PC-9 (cell line): ENCODE measurements at places on chromosomes 16 and 17.
A peak's percentile ranks its signal among the peaks of the same experiment; 100 is the strongest.

DNA sequence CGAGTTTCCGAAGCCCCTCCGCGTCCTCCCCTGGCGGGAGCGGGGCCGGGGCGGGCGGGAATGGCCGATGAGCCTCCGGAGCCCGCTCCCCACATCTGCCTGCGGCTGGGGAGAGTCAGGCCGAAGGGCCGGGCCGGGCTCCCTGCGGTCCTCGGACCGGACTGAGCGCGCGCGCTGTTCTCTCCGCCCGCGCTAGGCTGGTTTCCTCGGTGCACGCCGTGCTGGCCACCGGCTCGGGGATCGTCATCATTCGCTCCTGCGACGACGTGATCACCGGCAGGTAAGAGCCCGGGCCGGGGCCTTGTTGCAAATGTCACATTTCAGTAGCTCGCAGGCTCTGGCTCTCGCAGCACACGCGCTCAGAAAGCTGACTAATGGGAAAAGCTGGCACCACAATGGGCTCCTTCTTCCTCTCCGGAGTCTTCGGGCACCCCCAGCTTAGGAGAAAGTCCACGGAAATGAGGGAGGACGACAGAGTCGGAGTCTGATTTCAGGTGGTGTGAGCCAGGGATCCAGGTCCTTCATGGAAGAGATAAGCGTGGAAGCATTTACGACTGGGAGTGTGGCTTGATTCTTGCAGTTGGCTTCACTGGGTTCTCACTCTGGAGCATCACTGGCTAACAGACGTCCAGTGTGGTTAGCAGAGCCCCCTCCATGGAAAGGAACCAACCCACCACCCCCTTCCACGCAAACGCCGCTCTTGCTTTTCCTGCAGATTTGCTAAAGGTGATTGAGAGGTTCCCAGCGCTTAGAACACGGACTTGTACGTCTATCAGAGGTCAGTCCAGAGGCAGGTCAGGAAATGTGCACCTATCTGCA, 715 bp downstream of the TLCD3A start:
- peak overlapping the region; percentile 96 for H3K4me3 ChIP-seq
- peak; percentile 29 for DNase-seq
- H3K27me3 ChIP-seq = no peaks in the 10 kb centered on the region
- peaks cover 12% of the 10 kb centered on the region for H3K4me1 ChIP-seq

DNA sequence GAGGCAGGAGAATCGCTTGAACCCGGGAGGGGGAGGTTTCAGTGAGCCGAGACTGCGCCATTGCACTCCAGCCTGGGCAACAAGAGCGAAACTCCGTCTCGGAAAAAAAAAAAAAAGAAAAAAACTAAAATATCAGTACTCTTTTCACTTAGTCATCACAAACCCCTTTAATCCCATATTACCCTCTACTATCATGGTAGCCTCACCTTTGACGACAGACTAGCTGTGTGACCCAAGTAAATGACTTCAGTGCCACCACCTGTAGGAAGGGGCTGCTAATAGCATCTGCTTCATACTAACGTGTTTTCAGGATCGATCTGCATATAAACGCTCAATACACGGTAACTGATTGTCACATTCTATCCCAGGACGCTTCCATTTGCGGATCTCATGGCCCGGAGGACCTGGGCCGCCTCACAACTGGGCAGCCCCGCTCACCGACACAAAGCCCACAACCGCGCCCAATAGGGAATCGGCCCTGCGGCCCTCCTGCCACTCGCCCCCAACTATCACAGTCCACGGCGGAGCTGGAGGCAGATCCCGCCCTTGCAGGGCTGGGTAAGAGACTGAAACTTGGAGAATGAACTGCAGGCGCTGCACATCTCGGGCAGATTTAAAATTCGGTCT, 1.1 kb upstream of the ZNF263 start:
- DNase-seq = no peak
- H3K4me1 ChIP-seq = peaks cover 18% of the 10 kb centered on the region
- peaks cover 30% of the 10 kb centered on the region for H3K36me3 ChIP-seq
- H3K4me3 ChIP-seq = peak overlapping the region; percentile 63
- H3K27ac ChIP-seq = peak overlapping the region; percentile 97

- H3K4me1 ChIP-seq = no peaks in the 10 kb centered on the region
- no peaks in the 10 kb centered on the region for H3K36me3 ChIP-seq
- H3K27ac ChIP-seq = no peak overlapping the region
- DNase-seq = no peak
Measured at GRCh38 chr17:12605222-12605621, 60.5 kb upstream of the MYOCD start.

DNA sequence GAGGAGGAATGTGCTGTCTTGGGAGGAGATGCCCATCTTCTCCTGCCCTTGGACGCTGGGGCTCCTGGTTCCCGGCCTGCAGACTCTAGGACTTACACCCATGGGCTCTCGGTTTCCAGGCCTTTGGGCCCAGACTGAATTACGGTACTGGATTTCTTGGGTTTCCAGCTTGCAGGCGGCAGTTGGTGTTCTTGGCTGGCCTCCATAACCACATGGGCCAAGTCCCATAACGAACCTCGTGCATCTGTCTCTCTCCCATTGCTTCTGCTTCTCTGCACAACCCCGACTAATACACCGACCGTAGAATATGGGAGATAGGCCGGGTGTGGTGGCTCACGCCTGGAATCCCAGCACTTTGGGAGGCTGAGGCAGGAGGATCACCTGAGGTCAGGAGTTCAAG, 162.6 kb downstream of the SDK2 start:
- H3K27ac ChIP-seq = no peak overlapping the region
- no peaks in the 10 kb centered on the region for H3K4me1 ChIP-seq
- H3K36me3 ChIP-seq = no peaks in the 10 kb centered on the region
- no peak overlapping the region for H3K4me3 ChIP-seq
- peaks cover 93% of the 10 kb centered on the region for H3K27me3 ChIP-seq

- no peaks in the 10 kb centered on the region for H3K27me3 ChIP-seq
- no peak for DNase-seq
- H3K4me3 ChIP-seq = peak overlapping the region; percentile 97
Measured at GRCh38 chr16:23452221-23452571, 793 bp downstream of the COG7 start.

GRCh38 chr16:52562770-52563169, 15.8 kb upstream of the TOX3 start:
- peaks cover 5% of the 10 kb centered on the region; the same call in 1 of the 2 replicates for H3K27me3 ChIP-seq
- H3K4me3 ChIP-seq = no peak overlapping the region
- no peaks in the 10 kb centered on the region for H3K36me3 ChIP-seq
- H3K27ac ChIP-seq = no peak overlapping the region

GRCh38 chr17:3870871-3871306, 22.0 kb downstream of the CAMKK1 start:
- H3K27ac ChIP-seq = no peak overlapping the region
- H3K27me3 ChIP-seq = no peaks in the 10 kb centered on the region
- H3K4me1 ChIP-seq = no peaks in the 10 kb centered on the region
- DNase-seq = no peak
- H3K36me3 ChIP-seq = no peaks in the 10 kb centered on the region

DNA sequence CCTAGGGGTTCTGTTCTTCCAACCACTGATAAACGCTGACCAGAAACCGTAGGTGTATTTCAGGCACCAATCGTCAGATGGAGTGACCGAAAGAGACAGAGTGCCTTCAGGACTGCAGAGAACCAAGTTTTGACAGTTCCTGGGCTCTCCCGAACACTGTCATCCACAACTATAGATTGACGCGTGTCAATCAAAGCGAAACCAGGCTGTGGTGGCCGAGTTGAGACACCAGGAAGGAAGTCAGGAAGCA, 11.9 kb upstream of the AURKB start:
- no peaks in the 10 kb centered on the region for H3K27me3 ChIP-seq
- peak overlapping the region; percentile 87 for H3K27ac ChIP-seq
- no peak for DNase-seq
- peaks cover 11% of the 10 kb centered on the region for H3K4me1 ChIP-seq
- no peaks in the 10 kb centered on the region for H3K36me3 ChIP-seq
- peak overlapping the region; percentile 80 for H3K4me3 ChIP-seq

GRCh38 chr17:29778956-29779811, 150.8 kb downstream of the SSH2 start:
- peaks cover 2% of the 10 kb centered on the region for H3K4me1 ChIP-seq
- no peak overlapping the region for H3K4me3 ChIP-seq
- H3K36me3 ChIP-seq = no peaks in the 10 kb centered on the region
- H3K27ac ChIP-seq = no peak overlapping the region
- peak; percentile 60 for DNase-seq
- H3K27me3 ChIP-seq = no peaks in the 10 kb centered on the region

DNA sequence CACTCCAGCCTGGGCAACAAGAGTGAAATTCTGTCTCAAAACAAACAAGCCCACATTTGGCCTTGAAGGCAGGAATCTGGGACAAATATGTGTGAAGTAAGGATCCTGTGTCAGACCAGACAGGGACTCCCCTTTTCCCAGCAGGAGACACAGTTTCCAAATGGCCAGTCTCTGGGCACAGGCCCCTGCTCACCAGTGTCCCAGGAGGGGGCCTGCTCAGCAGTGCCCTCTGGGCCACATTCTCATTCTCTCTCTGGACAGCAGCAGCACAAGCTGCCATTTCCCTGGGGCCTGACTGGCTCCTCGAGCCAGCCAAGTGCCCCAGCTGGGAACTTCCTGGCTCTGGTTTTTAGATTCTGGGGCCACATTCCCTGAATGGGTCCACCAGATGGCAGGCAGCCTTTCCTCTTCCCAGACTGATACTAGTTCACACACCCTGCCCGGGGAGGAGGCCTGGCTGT, 11.7 kb upstream of the MNT start:
- H3K4me3 ChIP-seq = no peak overlapping the region
- peaks cover 9% of the 10 kb centered on the region for H3K4me1 ChIP-seq
- DNase-seq = no peak
- no peak overlapping the region for H3K27ac ChIP-seq

- H3K27ac ChIP-seq = peak overlapping the region; percentile 77
- no peak for DNase-seq
- no peaks in the 10 kb centered on the region for H3K36me3 ChIP-seq
Measured at GRCh38 chr16:66364117-66364958, 2.2 kb upstream of the CDH5 start.

DNA sequence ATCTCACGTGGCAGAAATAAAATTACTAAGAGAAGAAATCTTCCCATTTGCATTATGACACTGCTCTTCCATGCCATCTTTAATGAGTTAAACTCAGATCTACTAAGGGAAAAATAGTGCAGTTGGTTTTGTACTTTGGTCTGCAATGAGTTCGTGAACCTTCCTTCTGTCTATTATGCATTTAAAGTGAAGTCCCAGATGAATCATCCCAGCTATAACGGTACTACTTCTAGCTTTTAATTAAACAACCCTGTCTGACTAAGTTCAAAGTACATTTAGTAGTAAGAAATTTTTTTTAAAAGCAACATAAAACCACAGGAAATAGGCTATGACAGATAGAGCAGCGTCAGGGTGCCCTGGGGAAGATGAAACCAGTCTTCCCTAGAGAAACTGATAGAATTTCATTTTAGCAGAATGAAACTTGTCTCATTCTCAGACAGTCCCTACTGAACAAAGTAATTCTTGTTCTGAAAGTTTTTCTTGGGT, 1.8 kb downstream of the TMIGD1 start:
- H3K27me3 ChIP-seq = no peaks in the 10 kb centered on the region
- DNase-seq = no peak
- no peaks in the 10 kb centered on the region for H3K36me3 ChIP-seq
- no peak overlapping the region for H3K27ac ChIP-seq
- H3K4me1 ChIP-seq = no peaks in the 10 kb centered on the region

- H3K4me3 ChIP-seq = peak overlapping the region; percentile 51; the same call in 1 of the 2 replicates
- no peaks in the 10 kb centered on the region for H3K36me3 ChIP-seq
- H3K27me3 ChIP-seq = no peaks in the 10 kb centered on the region
- H3K4me1 ChIP-seq = peaks cover 41% of the 10 kb centered on the region
Measured at GRCh38 chr17:2396568-2397246, 4.2 kb downstream of the MNT start.

- H3K36me3 ChIP-seq = no peaks in the 10 kb centered on the region
- H3K27ac ChIP-seq = no peak overlapping the region
- no peaks in the 10 kb centered on the region; the same call in 1 of the 2 replicates for H3K27me3 ChIP-seq
- H3K4me1 ChIP-seq = no peaks in the 10 kb centered on the region
- DNase-seq = no peak
- no peak overlapping the region for H3K4me3 ChIP-seq
Measured at GRCh38 chr17:68596411-68596945, 4.7 kb downstream of the FAM20A start.

- H3K4me3 ChIP-seq = no peak overlapping the region
- H3K36me3 ChIP-seq = no peaks in the 10 kb centered on the region
- H3K27ac ChIP-seq = no peak overlapping the region
- DNase-seq = no peak
- no peaks in the 10 kb centered on the region for H3K4me1 ChIP-seq
- no peaks in the 10 kb centered on the region for H3K27me3 ChIP-seq
Measured at GRCh38 chr17:43808076-43808475, 24.9 kb downstream of the MPP3 start.

GRCh38 chr16:56506941-56507340, 12.9 kb downstream of the BBS2 start:
- H3K4me3 ChIP-seq = no peak overlapping the region
- no peaks in the 10 kb centered on the region for H3K27me3 ChIP-seq
- peak; percentile 35 for DNase-seq
- H3K4me1 ChIP-seq = no peaks in the 10 kb centered on the region
- 0 out of 2 replicates have a peak overlapping the region, but pooled peaks have one; percentile 33 for H3K27ac ChIP-seq

- no peak overlapping the region for H3K27ac ChIP-seq
- H3K4me1 ChIP-seq = no peaks in the 10 kb centered on the region
Measured at GRCh38 chr17:60345233-60345632, 46.7 kb downstream of the USP32 start.

DNA sequence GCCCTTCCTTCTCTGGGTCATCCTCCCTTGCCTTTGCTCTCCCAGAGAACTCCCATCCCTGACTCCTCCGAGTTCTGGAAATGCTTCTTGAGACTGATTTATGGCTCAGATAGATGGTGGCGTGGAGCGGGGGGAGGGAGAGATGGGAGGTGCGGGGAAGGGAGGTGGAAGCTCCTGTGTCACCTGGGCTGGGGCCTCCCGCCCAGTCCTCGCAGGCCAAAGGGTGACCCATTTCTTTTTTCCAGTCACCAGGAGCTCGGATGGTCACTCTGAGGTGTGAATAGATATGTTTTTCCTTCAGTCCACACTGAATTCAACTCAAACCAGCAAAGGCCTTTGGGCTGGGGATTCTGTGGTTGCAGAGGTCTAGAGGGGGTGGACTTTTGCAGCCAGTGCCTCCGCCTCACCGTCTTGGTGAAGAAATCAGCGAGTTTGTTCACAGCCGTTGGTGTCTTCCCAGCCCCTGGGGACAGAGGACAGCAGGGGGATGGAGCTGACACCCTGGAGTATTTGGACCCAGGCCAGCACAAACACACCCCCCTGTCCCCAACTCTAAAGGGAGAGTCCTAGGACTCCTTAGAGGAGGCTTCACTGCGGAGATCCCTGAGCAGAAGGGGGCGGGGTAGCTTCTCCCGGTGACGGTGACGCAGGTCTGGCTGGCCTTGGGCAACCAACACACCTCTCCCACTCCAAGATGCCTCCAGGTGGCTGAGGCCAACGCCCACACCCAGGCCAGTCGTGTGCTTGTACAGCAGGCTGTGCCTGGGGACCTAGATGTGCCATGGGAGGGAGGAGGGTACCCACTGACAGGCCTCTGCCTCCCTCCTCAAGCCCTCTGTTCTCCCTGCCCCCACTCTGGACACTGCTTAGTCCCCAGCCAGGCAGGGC, 80.6 kb downstream of the AMFR start:
- H3K4me3 ChIP-seq = no peak overlapping the region
- DNase-seq = peak; percentile 53
- no peak overlapping the region for H3K27ac ChIP-seq
- no peaks in the 10 kb centered on the region for H3K27me3 ChIP-seq
- no peaks in the 10 kb centered on the region for H3K36me3 ChIP-seq
